NT2/D1 (cell line): ENCODE measurements at places on chromosomes 2 and 18.

- DNase-seq = no peak
Observed at GRCh38 chr18:23265682-23266399, 130.6 kb downstream of the CABLES1 start.

DNA sequence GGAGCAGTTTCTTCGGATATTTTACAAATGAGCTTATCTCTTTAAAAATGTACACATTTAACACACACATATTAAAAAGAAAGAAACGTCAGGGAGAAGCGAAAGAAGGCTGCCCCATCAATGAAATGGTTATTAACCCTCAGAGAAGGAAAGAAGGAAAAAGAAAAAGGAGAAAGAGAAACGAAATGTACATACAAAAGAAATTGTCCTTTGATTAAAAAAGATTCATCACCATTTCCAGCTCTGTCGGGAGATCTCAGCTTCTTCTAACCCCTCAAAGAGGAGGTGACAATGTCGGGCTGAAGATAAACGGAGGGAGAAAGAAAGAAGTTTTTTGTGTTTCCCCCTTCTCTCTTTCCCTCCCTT, 1.5 kb downstream of the IKZF2 start:
- no peak for DNase-seq

GRCh38 chr18:41881285-41881684, 73.7 kb upstream of the PIK3C3 start:
- no peak for DNase-seq

DNA sequence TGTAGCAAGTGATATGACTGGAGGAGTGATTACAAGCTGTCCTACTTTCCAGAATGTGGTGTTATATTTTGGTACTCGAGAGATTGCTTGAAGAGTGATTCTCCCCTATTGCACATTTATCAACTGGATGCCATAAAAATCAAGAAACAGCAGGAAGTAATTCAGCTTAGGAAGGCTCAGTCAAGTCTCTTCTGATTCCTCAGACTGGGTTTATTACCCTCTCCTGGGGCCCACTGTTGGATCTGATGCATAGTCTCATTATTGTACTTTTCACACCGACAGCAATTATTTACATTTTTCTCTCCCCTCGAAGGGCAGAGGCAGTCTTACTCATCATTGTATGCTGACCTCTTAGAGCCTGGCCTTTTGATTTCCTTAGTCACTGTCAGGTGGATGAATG, 9.3 kb downstream of the NOSTRIN start:
- no peak for DNase-seq

GRCh38 chr18:48308027-48308635, 101.1 kb downstream of the ZBTB7C start:
- no peak for DNase-seq

DNA sequence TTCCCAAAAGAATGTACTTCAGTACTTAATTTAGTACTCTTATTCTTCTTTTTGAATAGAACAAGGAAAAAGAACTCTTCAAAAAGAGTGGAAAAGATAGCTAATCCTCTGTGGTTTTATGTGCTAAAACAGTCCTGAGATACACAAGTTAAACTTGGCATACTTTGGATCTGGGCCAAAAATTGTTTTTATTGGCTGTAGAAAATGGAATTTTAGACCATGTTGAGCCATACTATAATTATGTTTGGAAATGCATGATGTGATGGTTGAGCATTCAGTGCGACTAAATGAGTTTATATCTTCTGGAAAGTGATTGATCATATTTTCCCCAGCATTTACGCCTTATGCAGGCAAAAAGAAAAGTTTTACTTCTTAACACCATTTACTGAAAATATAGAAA, 18.0 kb upstream of the PDE1A start:
- DNase-seq = no peak

DNA sequence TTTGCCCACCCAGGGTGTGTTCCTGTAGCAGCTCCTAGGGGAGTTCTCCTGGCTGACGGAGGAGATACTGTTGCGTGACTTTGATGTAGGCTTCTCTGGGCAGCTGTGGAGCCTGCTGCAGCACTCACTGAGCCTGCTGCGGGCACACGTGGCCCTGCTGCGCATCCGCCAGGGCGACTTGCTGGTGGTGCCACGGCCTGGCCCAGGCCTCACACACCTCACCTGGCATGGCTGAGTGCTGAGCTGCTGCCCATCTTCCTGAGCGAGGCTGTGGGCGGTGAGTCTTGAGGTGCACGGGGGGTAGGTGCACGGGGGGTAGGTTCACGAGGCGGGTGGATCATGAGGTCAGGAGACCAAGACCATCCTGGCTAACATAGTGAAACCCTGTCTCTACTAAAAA, 191.7 kb downstream of the ANKRD36C start:
- no peak for DNase-seq

DNA sequence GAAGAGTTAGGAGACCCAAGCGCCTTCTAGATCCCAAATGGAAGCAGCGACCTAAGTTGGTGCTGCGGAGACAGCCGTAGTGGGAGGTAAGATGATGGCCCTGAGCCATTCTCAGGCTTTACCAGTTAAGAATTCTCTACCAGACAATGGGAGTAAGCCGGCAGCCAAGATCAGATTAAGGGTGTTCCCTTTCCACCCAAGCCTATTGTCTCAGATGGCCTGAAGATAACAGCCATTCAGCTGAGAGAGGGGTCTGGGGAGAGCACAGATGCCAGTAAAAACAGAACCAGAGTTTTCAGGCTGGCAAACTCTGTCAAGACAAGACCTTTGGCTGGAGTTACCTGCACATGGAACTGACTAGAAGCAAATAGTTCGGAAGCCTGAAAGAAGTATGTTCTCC, 191.7 kb upstream of the HAAO start:
- no peak for DNase-seq

DNA sequence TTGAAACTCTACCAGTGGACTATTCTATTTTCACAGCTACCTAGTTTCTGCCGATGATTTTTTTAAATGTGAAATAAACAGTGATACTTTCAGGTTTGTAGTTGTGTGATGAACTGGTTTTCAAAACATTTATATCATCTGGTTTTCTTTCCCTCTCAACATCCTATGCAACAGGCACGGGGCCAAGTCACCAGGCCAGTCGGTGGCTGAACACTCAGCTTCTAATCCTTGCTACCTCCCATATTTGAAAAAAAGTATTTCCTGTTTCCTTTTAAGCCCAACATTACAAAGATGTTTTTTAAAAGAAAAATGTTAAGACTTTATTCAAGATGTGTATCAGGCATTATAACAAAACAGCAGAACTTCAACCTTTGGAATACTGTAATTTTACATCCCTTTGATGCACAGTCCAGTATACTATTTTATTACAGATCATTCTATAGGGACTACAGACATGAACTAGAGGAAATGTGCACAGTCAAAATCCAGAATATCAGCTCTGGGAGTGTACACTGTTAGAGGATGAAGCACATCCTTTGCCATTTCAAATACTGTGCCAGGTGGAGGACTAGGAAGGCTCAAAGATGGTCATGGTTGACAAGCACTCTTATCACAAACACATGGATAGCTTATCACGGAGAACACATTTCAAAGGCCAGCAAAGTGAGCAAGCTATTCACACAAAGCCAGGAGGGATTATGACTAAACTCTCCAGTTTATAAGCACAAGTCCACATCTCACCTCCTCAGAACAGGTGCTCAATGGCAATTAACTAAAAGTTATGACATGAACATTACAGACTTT, 14.6 kb downstream of the MRPL35 start:
- no peak for DNase-seq

GRCh38 chr2:203648273-203648672, 58.2 kb upstream of the CD28 start:
- DNase-seq = no peak
